ENCODE measurements at places on chromosomes 7 and 10.

GRCh38 chr10:129761197-129761972 is 202.7 kb downstream of the EBF3 start:
- no peak for DNase-seq

- DNase-seq: no peak
Observed at GRCh38 chr10:132181691-132182425, 4.9 kb upstream of the DPYSL4 start.

DNA sequence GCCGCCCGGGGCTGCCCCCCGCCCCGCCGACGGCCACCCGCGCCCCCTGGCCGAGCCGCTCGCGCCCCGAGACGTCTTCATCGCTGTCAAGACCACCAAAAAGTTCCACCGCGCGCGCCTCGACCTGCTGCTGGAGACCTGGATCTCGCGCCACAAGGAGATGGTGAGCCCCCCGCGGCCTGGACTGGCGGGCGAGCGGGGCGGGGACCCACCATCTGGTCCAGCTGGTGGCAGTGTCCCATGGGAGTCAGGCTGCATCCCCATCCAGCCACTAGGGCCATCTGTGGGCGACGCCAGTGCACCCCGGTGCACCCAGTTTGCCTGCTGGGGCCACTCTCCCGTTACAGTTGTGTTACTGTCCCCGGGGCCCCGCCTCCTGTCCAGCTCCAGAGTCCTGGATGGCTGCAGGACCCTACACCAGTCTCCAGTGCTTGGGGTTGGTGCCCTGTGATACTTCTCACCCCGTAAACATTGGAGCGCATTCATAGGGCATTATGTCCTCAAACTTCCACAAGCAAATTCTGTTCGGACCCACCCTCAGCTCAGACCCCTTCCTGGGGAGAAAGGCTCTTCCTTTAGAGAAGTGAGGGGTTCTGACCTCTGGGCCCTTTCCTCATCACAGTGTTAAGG is 672 bp downstream of the LFNG start:
- no peak for DNase-seq

GRCh38 chr7:73351447-73352167 is 23.6 kb downstream of the FKBP6 start:
- no peak for DNase-seq

- DNase-seq: no peak
Observed at GRCh38 chr7:129882531-129882930, 70.2 kb downstream of the UBE2H start.

GRCh38 chr10:8554574-8554973 is 500.1 kb downstream of the GATA3 start:
- no peak for DNase-seq

All from stimulated activated CD8-positive, alpha-beta memory T cell treated with anti-CD3 and anti-CD28 coated beads, Interleukin-15, amount 100 ng/mL, for 4 hours (primary cell).